NCI-H510A (cell line): ENCODE measurements at places on chromosomes 2 and 18.
A peak's percentile ranks its signal among the peaks of the same experiment; 100 is the strongest.

GRCh38 chr2:133977405-133977804 lies 276.5 kb upstream of the MGAT5 start:
- no peak for DNase-seq

DNA sequence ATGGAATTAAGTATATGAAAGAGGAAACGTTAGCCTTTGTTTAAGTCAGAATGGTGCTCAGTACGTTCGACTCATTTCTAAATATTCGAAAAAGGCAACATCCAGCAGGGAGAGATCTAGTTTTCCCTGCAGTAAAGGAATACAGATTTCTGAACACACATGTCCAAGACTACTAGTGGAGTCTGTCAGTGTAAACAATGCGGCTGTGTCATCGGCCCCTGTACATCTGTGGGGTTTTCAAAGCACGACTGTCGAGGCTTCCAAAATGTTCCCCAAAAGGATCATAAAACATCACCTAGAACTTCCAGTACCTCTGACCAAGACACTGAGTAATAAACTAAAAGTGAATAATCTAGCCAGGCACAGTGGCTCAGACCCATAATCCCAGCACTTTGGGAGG lies 112.8 kb downstream of the ZNF516 start:
- DNase-seq: no peak

DNA sequence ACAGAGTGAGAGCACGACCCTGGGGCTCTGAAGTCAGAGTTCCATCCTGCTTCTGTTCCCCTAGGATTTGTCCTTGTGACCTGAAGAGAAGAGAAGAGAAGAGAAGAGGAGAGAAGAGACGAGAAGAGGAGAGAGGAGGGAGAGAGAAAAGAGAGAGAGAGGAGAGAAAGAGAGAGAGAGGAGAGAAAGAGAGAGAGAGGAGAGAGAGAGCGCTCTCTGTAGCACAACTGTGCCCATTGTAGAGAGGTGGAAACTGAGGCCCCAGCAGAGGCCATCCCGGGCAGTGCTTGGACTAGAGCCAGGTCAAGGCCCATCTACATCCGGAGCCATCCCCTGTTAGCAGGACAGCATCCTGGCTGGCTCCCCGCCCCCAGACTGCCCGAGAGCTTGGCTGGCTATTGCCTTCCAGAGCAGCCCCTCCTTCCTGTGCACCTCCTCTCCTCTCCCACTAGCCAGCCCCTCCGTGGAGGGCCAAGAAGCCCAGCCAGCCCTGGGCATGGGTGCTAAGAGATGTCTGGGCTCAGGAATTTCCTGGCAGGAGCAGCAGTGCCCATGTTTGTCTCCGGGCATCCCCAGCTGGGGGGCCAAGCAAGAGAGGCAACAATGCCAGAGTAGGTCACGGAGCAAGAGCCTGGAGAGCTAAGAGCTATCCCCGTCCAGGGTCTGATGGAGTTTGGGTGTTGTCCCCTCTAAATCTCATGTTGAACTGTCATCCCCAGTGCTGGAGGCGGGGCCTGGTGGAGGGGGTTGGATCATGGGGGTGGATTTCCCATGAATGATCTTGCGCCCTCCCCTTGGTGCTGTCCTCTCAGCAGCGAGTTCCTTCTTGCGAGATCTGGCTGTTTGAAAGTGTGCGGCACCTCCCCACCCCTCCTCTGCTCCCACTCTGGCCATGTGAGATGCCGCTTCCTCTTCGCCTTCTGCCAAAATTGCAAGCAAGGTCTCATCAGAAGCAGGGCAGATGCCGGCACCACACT lies 18.2 kb upstream of the GPR55 start:
- DNase-seq: no peak

DNA sequence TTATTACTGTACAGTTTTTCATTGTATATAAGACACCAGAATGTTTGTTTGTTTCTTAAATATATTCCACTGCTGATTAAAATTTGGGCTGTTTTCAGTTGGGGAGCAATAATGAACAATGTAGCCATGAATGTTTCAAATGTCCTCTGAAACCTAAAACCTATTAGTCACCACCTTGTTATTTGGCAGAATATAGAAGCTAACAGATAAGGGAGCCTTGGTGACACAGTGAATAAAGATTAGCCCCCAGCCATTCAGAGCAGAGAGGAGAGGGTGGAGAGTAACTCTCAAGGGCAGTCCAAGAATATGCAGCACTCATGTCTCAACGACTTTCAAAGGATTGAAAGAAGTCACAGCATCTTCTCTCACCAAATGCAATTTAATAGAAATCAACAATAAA lies 43.1 kb upstream of the ATP8B1 start:
- no peak for DNase-seq

GRCh38 chr2:37688771-37689468 lies 17.5 kb upstream of the CDC42EP3 start:
- DNase-seq: no peak

DNA sequence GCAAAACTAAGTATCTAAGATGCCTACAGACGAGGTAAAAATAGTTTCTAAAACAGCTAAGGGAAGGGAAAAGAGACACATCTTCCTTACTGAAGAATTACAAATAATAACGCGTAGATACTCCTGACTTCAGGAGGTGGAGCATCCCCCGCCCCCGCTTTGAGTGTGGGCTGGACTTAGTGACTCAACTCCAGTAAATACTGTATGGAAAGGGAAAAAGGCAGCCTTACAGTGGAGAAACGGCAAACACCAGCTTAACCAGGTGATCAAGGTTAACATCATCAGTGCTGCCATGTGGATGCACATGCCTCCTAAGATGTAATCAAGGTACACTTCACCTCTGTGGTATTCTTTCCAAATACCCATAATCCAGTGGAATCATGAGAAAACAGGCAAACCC lies 47.9 kb downstream of the HADHB start:
- DNase-seq: no peak

GRCh38 chr2:241540771-241541561 lies 17.6 kb upstream of the BOK start:
- DNase-seq: no peak

DNA sequence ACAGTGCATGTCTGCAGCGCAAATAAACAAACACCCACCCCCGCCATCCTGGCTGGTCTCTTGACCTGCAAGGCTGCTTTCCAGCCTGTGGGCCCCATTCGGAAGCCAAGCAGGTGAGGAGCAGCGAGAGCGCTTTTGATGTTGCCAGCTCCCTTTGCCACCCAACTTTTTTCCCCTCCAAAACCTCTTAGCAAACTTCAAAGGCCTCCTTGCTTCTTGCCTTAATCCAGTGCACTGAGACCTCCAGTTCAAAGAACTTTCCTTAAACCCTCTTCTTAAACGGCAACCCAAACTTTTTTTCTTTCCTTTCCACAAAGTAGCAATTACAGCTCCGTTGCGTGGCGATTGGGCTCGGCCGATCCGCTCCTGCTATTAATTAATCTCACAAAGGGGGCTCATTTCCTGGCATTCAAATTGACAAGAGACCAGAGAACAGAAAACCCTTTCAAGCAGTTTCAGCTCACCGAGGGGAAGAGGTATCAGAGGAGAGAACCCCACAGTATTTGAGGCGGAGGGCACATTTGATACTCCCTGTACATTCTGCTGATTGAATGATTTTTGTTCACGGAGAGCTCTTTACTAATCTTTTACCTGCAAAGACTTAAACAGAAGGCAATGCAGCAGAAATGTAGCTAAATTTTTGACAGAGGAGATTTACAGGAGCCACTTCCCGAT lies 531.4 kb downstream of the TMEM182 start:
- DNase-seq: no peak

DNA sequence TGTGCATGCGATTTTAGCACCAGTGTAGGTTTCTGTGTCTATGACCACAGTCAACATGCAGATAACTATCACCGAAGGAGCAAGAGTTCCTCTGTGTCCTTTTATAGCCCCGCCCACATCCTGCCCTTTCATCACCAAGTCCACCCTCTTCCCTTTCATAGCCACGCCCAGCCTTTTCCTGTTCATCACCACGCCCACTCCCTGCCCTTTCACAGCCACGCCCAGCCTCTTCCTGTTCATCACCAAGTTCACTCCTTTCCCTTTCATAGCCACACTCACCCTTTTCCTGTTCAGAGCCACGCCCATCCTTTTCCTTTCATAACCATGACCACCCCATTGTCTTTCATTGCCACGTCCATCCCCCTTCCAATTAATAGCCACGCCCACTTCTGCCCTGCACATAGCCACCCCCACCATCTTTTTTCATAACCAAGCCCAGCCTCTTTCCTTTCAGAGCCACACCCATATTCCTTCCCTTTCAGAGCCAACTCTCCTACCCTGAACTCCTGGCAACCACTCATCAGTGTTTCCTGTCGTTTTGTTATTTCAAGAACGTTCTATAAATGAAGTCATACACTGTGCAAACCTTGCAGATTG lies 273.9 kb downstream of the MYT1L start:
- peak; percentile 2 for DNase-seq

DNA sequence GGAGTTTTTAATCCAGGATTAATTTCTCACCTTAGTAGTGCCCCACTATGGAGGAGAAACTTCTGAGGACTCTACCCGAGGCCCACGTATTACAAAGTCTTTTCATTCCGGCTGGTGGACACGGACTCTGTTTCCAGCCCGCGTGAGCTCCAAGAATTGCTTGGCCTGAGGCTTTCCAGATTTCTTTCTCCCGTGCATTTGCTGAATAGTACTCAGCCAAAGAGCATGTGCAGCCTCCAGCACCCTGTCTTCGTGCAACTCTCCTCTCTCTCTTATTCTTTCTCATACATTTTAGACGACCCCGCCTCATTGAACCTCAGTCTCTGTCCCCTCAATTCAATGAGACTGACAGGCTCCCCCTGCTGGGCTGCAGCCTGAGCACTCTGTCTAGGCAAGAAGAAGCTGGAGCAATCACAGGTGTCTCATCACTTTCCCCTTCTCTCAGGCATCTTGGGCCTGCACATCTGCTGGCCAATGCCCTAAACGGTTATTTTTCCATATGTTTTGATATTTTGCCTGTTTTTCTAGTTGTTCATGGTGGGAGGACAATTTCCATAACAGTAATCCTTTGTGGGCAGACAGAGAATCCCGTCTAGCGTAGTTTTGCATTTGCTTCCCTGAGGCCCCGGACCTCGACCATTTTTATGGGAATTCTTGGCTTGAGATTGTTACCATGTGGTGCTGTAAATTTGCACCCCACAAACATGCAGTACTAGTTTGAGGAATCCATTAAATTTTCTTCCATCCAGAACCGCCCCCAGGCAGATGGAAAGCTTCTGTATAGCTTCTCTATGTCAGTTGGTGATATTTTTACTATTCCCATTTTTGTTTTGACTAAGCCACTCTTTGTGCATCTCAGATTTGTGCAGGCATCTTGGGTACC lies 50.1 kb upstream of the LPIN2 start:
- DNase-seq: no peak

- DNase-seq: no peak
Observed at GRCh38 chr18:78742218-78742745, 237.3 kb upstream of the SALL3 start.

- peak; percentile 85 for DNase-seq
Observed at GRCh38 chr18:7467708-7468466, 99.2 kb upstream of the PTPRM start.

- no peak for DNase-seq
Observed at GRCh38 chr18:75209951-75210258, 692 bp upstream of the TSHZ1 start.

- DNase-seq: no peak
Observed at GRCh38 chr2:124970030-124970429, 944.9 kb downstream of the CNTNAP5 start.

DNA sequence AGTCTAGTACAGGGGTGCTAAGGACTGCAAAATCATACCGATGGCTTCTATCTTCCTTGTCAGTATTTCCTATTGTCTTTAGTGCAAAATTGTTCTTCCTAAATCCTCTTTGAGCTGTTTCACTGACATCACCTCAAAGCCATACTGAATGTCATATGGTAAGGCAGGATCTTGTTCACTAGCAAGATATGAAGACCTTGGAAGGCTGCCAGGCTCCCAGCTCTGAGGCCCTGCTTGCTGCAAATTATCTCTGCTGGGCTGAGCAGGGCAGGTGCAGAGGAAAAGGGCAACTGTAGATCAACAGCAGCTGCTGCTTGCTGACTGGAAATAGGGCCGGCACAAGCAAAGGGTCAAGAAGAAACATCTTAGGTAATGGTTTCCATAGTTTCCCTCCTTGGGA lies 58.2 kb downstream of the PMAIP1 start:
- peak; percentile 96 for DNase-seq

DNA sequence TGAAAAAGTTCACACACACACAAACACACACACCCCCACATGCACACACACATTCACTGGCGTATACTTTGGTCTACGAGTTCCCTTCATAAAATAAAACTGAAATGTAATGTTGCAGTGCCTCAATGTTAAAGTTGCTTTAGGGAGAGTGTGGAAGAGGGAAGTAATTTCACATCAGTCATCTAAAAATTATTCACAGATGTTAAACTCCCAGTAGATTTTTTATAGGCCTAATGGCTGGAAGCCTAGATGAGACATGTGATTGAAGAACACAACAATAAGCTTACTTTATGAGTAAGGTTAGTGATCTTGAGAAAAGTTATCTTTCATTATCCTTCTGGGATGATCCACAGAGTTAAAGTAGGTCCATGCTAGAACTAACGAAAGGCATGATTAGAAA lies 506.7 kb upstream of the CNTNAP5 start:
- no peak for DNase-seq

DNA sequence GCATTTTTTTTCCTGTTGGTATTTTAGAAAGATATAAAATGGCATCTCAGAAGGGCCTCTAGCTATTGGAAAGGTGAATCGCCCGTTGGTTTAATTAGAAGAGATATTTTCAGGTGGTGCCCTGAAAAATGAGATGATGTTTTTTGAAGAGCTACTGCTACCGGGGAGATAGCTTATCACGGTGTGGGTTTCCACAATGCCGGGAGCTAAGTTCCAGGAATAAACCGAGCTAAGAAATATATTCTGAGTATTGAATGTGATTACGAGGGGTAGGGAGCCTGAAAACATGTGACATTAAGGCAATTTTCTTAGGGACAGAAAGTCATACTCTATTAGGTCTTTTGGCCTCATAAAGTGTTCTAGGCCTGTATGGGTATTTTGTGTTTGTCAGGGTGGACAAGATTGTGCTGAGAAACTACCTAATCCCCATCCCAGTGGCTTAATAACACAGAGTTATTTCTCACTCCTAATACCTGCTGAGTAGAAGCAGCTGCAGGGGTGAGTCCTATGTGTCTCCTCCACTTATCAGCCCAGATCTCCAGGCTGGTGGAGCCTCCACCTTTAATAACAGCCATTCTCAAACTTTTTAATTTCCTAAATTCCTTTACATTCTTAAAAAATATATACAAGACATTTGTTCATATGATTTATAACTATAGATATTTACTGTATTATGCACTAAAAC lies 150.2 kb downstream of the LRRTM1 start:
- DNase-seq: no peak
